ENCODE measurements at places on chromosomes 6 and 20. TPM values are rescaled to one million over a fixed set of nuclear protein-coding genes. Genes with fewer than 3 reads are reported as not detected.

The OVOL2 gene
- not detected for total RNA-seq

The AARS2 gene
- 29.8 TPM for total RNA-seq

The FOXF2 gene
- total RNA-seq, result 0.08 TPM

The MYCT1 gene
- total RNA-seq, result not detected

The ATP9A gene
- 1.2 TPM for total RNA-seq

The PTK6 gene
- 0.16 TPM for total RNA-seq

The LY6G6D gene
- not detected for total RNA-seq

The KLHDC3 gene
- 52.2 TPM for total RNA-seq

The CRISP3 gene
- total RNA-seq, result not detected

The IL17F gene
- total RNA-seq, result 52.4 TPM

The PTK7 gene
- 1.3 TPM for total RNA-seq

The SNAP25 gene
- total RNA-seq, result 0.10 TPM

The DST gene
- total RNA-seq, result 3.5 TPM
